GM20000 (cell line): ENCODE measurements at places on chromosomes 1 and 21.

- no peak for DNase-seq
These were observed 3.6 kb downstream of the COL9A2 start for GRCh38 chr1:40313329-40313957.

GRCh38 chr1:225655509-225656258 is 2.8 kb upstream of the ENAH start:
- DNase-seq, result no peak

DNA sequence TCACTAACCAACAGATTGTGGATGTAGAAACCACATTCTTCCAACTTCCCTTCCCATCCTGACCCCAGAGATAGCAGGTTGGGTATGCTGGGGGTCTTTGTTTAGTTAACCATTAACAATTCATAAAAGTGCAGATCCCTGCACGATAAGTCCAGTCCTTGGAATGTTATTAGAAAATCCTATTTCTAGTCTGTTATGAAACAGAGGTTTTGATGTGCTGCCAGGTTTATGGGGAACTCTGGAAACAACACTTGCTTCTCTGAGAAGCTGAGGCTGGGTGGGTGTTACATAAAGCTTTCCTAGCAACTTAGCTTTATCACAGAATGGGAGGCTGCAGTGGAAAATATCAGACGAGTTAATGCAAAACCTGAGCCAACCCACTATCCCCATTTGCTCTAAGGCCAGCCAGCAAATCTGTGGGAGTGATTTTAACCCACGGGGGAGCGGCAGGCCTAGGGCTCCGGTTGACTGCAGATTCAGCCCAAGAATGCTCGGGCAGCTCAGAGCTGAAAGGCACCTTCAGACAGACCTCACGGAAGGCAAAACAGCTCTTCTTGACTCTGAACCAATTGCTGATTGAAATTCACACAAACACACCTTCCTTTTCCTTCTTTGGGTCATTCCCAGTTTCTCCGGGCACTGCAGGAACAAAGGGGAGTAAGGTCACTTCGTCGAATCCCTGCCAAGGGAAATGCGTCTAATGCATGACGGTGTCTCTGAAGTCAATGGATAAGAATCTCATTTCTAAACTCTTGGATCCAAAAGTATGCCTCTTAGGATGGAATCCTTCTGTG is 111.7 kb upstream of the IRF2BP2 start:
- no peak for DNase-seq

DNA sequence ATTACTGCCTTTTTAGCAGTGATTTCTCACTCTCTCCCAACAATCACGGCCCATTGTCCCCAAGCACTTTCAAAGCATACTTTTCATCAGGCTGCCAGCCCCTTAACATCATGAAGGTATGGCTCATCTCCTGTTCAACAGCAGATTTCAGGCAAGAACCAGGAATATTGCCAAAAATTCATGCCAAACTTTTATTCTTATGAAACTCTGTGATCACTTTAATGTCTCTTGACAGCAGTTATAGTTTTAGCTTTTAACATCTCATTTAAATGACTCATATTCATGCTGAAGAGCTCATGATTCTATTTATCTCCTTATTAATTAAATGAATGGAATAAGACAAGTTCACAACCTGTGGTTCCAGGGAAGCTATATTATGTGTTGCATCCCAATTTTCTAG is 235.1 kb downstream of the GRIK1 start:
- no peak for DNase-seq

- DNase-seq, result no peak
These were observed 275.8 kb upstream of the ST6GALNAC5 start for GRCh38 chr1:76591461-76591860.

GRCh38 chr1:169484683-169485430 is 887 bp downstream of the SLC19A2 start:
- peak; percentile 46 for DNase-seq

GRCh38 chr1:154807048-154807591 is 63.0 kb downstream of the KCNN3 start:
- DNase-seq, result peak; percentile 75

DNA sequence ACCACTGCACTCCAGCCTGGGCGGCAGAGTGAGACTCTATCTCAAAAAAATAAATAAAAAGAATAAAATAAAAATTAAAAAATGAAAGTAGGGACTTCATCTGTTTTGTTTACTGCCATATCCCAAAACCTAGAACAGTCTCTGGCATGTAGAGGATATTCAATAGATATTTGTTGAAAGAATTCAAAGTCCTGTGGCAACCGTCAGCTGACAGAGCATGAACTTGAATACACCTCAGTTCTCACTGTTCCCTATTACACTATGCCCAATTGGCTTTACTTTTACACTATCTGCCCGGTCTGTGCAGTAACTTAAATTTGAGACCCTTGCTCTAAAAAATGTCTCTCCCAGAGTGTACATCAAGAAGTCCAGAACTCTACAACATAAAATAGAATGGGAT is 46.2 kb downstream of the PRDX6 start:
- no peak for DNase-seq

DNA sequence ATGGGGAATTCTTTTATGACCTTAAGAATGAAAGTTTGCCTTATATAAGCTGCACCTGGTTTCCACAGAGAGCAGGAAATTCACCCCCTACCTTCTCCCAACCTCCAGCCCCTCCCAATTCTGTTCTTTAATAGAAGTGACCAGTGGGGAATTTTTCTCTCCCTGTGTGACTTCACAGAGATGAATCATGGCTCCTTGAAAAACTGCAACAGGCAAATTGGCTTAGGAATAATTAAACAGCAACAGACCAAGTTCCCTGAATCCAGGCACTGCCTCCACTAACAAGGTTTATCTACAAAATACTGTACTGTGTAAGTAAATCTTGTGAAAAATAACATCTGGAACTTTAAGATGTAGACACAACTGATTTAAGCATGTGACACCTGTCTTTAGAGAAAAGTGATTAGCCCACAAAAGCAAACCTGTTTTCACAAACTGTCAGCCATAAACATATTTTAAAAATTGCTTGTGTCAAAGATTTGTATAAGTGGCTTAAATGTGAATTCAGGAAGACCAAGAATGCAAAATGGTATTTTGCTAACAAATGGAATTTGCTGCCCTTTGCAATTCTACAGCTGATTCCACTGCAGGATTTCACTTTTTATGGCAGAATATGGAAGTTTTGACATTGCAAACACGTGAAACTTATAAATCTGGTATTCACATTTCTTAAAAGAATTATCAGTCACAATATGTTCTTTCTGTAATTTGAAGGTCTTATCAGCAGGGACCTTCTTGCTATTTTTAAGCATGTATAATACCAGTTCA is 54.0 kb downstream of the ALG14 start:
- no peak for DNase-seq

DNA sequence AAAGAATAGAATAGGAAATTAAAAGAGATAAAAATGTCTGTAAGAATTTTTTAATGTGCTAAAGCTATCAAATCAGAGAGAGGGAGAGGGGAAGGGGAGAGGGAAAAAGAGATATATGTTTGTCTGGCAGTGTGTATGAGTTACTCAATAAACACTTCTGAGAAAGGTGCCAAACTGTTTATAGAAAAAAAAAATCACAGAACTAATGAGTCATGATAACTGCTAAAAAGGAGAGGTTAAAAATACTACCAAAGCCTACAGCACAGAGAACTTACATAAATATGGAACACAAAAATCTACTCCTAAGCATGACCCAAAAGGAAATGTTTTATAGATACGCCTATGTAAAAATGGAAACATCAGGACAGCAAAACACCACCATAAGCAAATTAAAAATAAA is 45.4 kb downstream of the SELENOF start:
- no peak for DNase-seq

DNA sequence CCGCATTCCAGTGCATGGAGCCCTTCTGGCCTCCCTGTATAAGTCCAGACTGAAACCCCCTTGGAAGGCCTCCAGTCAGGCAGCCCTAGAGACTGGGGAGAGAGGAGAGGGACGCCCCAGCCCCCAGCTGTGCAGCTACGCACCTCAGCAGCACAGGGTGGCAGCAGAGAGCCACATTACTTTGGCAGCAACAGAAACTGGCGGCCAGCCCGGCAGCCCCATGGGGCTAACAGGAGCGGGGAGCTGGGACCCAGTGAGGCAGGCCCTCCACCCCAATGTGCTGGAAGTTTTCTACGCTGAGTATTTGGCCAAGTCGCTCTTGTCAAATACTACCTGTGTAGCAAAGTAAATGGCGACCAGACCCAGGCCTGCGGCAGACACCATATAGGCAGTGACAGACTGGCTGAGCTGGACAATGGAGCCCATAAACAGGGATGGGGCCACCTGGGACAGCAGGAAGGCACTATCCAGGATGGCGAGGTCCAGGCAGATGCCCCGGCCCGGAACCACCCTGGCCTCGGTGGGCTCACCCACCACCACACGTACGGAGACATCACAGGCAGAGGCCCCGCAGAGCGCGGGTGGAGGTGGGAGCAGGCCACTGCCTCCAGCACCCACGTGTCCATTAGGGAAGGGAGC is 21.2 kb downstream of the SLC45A3 start:
- DNase-seq, result peak; percentile 90

DNA sequence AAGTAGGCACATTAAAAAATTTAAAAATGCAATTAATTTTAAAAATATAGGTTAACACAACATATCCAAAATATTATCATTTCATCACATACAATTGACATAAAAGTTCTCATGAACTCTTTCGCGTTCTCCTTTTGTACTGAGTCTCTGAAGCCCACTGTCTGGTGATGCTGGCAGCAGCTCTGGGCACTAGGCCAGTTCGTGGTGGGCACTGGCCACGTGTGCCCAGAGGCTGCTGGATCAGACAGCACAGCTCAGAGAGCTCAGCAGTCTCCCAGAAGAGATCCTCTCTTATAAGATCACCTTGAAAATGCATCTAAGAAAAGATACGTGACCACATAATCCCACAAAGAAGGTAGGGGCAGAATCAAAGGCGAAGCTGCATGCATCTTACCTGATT is 9.9 kb downstream of the CEP104 start:
- no peak for DNase-seq

- DNase-seq, result no peak
These were observed 5.8 kb downstream of the RGS1 start for GRCh38 chr1:192581131-192581927.

GRCh38 chr1:60425528-60425927 is 352.0 kb upstream of the C1orf87 start:
- no peak for DNase-seq
